Effector CD4-positive, alpha-beta T cell (primary cell): ENCODE measurements at places on chromosomes 7 and 10.

- no peak for DNase-seq
These were observed 190.0 kb upstream of the LYZL2 start for GRCh38 chr10:30819341-30820181.

DNA sequence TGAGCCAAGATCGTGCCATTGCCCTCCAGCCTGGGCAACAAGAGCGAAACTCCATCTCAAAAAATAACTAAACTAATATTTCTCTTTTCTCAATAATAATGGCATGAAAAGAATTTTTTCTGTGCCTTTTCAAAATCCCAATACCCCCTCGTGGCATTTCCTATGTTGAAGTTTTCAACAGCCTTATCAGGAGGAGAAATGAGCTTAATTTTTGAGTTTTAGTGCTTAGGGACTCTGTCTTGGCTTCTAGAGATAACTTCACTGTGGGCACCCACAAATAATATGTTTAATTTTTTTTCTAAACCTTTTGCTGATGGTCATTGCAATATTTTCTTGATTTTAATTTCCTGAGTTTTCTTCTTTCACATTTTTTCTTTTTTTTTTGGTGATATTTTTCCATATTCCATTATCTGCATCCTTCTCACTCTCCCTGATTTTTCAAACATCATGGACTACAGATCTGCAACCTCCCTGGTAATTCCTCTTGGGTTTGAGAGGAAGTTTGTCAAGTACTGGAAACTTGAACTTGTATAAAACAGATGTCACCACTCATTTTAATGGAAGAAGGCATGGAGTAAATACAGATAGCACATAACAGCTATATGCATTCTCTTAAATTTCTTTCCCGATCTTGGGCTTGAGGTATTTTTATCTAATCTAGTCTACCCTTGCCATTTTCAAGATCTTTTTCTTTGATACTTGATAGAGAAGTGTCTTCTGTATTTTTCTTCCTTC, 84.0 kb downstream of the KAT6B start:
- DNase-seq = no peak

DNA sequence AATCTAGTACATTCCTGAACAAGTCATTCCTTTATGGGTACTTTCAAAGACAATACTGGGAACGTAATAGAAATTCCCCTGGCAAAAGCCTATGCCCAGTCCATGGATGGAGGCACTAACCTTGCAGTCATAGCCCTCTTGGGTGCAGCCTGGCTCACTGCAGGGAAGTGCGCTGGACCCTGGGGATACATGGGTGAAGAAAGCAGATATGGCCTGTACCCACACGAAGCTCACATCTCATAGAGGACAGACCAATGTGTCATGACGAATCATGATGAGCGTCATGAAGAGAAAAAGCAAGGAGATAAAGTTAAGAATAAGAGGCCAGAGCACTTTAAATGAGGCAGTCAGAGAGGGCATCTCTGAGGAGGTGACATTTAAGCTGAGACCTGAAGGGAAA, 11.8 kb downstream of the PRLHR start:
- no peak for DNase-seq

- DNase-seq = no peak
These were observed 1034.5 kb upstream of the LRRTM3 start for GRCh38 chr10:65891073-65891981.

DNA sequence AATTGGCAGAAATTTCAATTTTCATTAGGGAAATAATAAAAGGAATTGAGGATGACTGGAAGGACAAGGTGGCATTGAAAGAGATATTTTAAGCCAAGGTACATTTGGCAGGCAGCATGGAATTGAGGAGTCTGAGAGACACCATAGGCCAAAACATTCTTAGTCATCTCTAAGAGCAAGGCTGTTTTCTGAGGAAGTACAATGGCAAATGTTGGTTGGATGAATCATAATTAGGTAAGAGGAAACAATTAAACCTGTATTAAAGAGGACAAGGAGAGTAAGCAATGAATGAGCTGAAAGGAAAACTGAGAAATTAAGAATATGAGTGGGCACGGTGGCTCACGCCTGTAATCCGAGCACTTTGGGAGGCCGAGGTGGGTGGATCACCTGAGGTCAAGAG, 86.3 kb downstream of the MRPL32 start:
- no peak for DNase-seq

GRCh38 chr10:81414038-81414437, 461.0 kb upstream of the NRG3 start:
- no peak for DNase-seq

- DNase-seq = no peak
These were observed 7.8 kb downstream of the ZNF467 start for GRCh38 chr7:149765399-149766121.

DNA sequence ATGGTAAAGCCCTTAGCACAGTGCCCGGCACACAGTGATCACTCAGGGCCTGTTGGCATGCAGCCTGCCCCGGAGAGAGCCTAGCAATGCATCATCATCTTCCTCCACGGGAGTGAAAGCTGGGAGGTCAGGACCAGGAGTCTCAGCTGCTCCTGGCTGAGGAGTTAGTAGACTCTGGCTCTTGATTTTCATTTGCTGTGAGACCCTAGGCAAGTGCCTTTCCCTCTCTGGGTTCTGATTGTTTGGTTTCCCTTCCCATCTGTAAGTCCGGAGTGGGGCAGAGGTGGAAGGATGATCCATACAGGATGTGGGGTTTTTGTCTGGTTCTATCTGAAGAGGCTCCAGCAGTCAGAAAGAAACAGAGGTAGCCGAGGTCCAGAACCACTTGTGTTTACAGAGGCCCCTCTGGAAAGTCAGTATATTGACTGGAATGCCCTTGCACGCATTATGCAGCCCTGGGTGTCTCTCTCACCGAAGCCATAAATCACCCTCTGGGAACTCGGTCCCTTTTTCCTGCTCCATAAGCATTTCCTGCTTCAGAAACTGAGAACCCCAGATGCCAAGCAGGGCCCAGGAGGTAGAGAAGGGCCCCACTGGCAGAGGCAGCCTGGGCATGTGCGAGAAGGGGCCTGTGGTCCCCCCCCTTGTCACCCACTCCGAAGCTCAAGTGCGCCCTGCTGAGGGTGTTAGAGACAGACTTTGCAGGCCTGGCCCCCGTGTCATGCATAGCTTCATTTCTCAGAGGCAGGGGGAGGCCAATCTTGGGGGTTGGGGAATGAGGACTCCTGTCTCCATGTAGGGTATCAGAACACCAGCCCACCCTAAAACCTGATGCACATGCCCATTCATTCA, 8.5 kb downstream of the UNC5B start:
- no peak for DNase-seq
